ENCODE measurements at places on chromosomes 5 and 9. TPM values are rescaled to one million over a fixed set of nuclear protein-coding genes. Genes with fewer than 3 reads are reported as not detected.

PCSK5 gene
- total RNA-seq = 11.6 TPM

LVRN gene
- total RNA-seq = 1.5 TPM

CMYA5 gene
- total RNA-seq = 0.74 TPM

RMRP gene
- total RNA-seq = 65,531 TPM

C9 gene
- not detected for total RNA-seq

ORM2 gene
- total RNA-seq = not detected

C9orf153 gene
- total RNA-seq = 0.25 TPM

MIGA2 gene
- total RNA-seq = 17.0 TPM

PALM2AKAP2 gene
- total RNA-seq = 2.5 TPM

SLC36A2 gene
- total RNA-seq = not detected

COL15A1 gene
- 8.4 TPM for total RNA-seq

SPATA6L gene
- total RNA-seq = 9.1 TPM

LHX6 gene
- total RNA-seq = 20.4 TPM

CBY3 gene
- not detected for total RNA-seq

VCAN gene
- 208 TPM for total RNA-seq

OR1L4 gene
- not detected for total RNA-seq

ZNG1C gene
- total RNA-seq = 15.0 TPM

RELL2 gene
- total RNA-seq = 4.9 TPM

PRLR gene
- 1.5 TPM for total RNA-seq

LCN1 gene
- not detected for total RNA-seq

FCN2 gene
- total RNA-seq = not detected

SLC23A1 gene
- total RNA-seq = not detected

TTC33 gene
- total RNA-seq = 47.9 TPM

THG1L gene
- total RNA-seq = 11.1 TPM

GNA14 gene
- 0.98 TPM for total RNA-seq

CRHBP gene
- 4.9 TPM for total RNA-seq

NPR3 gene
- total RNA-seq = 15.2 TPM

FGD3 gene
- 18.7 TPM for total RNA-seq

ZNF782 gene
- total RNA-seq = 28.0 TPM

CCL28 gene
- total RNA-seq = 0.49 TPM

TXNDC8 gene
- total RNA-seq = not detected

SLC2A6 gene
- total RNA-seq = 9.3 TPM

SHB gene
- total RNA-seq = 11.3 TPM

KIF3A gene
- total RNA-seq = 75.0 TPM

PCDHAC2 gene
- 28.8 TPM for total RNA-seq

FPGS gene
- total RNA-seq = 17.2 TPM

CNTNAP3B gene
- total RNA-seq = 17.7 TPM

TAF11L5 gene
- not detected for total RNA-seq

ADGRD2 gene
- total RNA-seq = 0.25 TPM

CSF2 gene
- total RNA-seq = not detected

IL11RA gene
- total RNA-seq = 3.9 TPM

NEUROG1 gene
- 0.49 TPM for total RNA-seq

PPP2R2B gene
- 91.0 TPM for total RNA-seq

FGF18 gene
- total RNA-seq = under 0.01 TPM

Measured in temporal lobe (tissue), 4 donors.